ENCODE measurements at places on chromosomes 1 and 21.

DNA sequence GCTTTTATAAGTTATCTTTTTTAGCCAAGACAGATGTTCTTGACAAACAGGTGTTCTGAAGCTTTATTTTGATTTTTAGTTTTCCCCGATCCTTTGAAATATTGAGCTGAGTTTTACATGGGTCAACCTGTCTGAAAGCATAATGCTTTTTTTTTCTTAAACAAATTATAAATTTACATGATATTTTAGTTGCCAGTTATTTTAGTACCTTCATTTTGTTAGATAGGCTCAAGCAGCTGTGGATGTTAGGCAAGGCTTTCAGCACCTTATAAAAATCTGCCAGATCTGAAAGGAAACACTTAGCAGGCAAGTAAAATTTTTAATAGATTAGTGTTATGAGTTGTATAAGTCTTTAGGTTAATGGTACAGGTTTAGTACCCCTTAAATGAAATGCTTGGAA, 33.7 kb downstream of the ATF6 start:
- DNase-seq = no peak

- DNase-seq = no peak
These were observed 767.1 kb upstream of the PRMT6 start for GRCh38 chr1:106289265-106289928.

GRCh38 chr1:246680190-246680589, 44.0 kb upstream of the SCCPDH start:
- DNase-seq = no peak

GRCh38 chr1:201295346-201295745, 12.0 kb downstream of the PKP1 start:
- no peak for DNase-seq

DNA sequence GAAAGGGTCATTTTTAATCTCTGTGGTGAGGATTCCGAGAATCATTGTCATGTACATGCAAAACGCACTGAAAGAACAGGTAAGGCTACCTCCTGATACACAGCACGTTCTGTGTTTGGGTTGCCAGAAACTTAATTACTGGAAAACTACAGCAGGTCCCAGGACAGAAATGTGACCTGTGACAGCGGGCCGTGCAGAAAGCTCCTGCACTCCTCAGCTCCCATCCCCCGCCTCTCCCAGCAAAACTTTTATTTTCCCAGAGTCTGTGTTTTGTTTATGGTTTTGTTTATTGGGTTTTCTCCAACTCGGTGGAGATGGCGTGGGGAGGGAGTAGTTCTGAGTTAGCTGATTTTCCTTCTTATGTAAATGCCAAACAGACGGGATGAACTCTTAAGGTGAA, 44.7 kb downstream of the SLC44A3 start:
- no peak for DNase-seq

GRCh38 chr1:3821447-3821846, 25.1 kb upstream of the LRRC47 start:
- DNase-seq = no peak

GRCh38 chr1:21604208-21604957, 64.8 kb downstream of the RAP1GAP start:
- no peak for DNase-seq
